ENCODE measurements at places on chromosomes 1 and 21.

- no peak for DNase-seq
These were observed 57.0 kb upstream of the RAVER2 start for GRCh38 chr1:64687725-64688327.

DNA sequence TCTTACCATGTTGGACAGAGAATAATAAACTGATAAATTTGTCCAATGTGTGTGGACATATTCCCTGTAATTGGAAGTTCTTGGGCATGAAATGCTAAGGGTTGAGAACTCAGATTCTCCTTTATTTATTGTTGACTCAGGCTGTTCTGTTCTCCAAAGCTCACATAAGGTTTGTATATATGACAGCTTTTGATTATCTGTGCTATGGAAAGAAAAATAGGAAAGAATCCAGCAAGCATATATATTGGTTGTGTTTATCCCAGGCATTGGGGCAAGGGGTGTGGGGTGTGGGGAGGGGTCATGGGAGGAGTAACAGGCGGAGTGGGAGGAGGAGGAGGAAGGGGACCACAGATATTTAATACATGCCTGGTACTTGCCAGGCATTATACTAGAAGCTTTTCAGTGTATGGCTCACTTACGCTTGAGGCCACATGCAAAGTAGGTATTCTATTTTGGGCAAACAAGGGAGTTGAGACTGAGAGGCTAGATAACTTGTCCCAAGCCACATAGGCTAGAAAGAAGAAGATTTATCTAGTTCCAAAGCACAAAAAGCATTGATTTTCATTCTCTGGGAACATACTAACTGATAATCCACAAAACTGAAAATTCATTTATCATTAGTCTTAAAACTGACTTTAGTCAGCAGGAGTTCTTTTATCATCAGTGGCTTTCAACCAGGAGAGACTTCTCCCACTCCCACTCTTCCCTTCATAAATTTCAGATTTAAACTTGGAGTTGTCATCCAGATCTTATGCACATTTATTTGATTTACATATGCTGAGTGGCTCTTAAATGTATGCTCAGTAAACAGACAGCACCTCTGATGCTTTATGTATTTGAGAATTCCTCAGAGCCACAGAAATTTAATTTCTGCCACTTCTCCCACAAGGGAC lies 27.2 kb downstream of the NGF start:
- no peak for DNase-seq

GRCh38 chr1:246782120-246782900 lies 58.1 kb downstream of the SCCPDH start:
- DNase-seq: peak; percentile 75

DNA sequence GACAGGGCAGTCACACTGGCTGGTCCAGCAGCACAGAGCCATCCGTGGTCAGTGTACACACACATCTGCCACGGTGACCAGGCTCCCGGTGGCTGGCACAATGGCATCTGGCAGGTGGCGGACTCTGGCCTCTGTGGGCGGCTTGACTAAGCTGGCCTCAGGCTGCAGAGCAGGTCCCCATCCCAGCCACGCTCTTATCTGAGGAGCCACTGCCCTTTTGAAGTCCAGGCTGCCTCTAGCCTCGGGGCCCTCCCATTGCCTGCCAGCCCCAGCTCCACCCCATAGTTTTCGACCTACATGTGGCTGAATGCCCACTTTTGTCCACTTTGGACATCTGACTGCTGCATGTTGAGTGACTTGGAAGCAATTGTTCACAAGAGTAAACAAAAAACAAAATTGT lies 29.9 kb upstream of the EDN2 start:
- DNase-seq: no peak

GRCh38 chr1:114130846-114131525 lies 22.7 kb downstream of the SYT6 start:
- no peak for DNase-seq

DNA sequence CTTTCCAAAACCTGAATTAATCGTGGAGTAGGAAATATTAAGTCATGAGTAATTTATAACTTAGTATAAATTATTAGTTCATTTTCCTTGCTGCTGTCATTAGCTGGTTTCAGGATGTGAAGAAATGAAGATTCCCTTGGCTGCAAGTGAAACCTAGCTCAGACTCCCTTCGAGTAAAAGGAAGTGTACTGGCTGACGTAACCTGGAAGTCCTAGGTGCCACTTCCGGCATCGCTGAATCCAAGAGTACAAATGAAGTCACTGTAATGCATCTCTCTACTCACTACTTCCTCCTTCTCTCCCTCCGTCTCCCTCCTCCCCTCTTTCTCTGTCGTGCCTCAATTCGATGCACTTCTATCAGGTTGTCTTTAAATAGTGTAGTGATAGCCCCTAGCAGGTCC lies 28.8 kb downstream of the ZP4 start:
- no peak for DNase-seq

- DNase-seq: no peak
These were observed 33.2 kb downstream of the ROR1 start for GRCh38 chr1:63807046-63807445.

DNA sequence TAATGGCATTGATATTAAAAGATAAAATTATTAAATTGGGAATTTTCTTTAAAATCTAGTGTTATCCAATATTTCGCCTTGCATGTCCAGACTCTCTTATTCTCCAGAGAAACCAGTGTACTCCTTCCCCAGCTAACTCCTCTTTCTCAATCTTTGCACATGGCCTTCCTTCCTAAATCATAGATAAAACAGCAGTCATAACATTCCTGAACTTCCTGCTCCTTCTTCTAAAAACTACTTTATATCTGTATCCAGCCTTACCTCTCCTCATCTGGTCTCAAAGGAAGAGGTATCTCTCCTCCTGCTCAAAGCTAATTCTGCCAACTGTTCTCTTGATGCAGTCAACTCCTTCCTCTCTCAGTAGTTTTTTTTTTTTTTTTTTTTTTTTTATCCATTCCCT lies 39.5 kb upstream of the NEK7 start:
- DNase-seq: no peak

DNA sequence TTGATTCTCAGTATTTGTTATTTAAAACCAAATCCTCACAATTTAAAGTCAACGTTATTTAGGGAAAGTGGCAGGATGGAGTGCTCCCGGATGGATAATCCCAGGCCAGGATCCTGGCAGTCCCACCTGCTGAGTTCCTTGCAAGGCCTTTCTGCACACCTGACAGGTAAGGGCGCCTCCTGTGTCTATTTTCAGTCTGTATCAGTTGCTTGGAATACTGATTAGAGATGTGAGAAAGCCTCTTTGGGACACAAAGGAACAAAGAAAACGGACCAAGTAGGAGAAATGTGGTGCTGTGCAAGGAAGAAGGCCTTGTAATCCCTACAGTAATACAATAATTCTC lies 12.2 kb downstream of the STYXL2 start:
- no peak for DNase-seq

DNA sequence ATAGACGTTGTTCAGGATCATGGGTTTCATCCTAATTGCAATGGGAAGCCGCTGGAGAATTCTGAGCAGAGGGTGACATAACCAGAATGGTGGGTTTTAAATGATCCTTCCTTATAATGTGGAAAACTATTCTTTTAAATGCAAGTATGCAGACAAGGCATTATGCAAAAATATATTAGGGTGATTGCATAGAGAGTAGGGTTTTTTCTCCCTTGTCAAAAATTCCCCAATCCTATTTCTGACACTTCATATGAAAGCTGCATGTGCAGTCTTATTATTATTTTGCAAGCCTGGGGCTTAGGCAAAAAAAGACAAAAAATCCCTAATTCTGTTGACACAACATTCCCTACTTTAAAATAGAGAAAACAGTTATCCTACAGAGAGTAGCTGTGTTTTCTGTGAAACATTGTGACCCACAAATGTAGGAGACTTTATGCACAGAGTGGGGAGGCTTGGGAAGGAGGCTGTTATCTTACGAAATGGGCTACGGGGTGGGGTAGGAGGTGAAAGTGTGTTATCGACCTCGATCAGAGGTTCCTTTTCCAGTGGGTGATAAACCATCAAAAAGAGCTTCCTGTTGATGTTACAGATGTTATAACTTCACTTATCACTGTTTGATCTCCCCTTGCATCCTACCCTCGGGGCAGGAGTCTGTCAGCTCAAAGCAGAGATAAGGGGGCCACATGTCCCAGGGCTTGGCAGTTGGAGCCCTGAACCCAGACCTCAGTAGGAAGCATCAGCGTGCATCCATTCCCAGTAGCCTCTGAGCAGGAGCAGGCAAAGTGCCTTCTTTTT lies 27.2 kb downstream of the RHEX start:
- no peak for DNase-seq

DNA sequence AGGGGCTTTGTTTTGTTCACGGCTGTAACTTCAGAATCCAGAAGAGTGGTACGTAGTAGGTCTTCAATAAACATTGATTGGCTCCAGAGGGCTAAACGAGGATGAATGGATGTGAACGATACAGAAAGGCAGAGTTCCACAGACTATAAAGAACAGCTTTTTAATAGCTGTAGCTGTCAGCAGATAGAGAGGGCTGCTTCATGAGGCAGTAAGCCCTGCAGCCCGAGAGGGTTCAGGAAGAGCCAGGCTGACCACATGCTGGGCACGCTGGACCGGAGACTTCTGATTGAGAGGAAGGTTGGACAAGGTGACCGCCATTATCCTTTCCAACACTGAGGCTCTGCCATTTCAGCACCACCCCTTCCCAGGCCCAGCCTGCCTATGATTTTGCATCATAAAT lies 45.3 kb downstream of the KIRREL1 start:
- DNase-seq: no peak

GRCh38 chr1:20102875-20103274 lies 16.5 kb downstream of the PLA2G2D start:
- peak; percentile 50 for DNase-seq

- no peak for DNase-seq
These were observed 6.5 kb upstream of the SLX9 start for GRCh38 chr21:44933199-44933917.

GRCh38 chr1:192943522-192943921 lies 115.6 kb downstream of the UCHL5 start:
- DNase-seq: no peak

DNA sequence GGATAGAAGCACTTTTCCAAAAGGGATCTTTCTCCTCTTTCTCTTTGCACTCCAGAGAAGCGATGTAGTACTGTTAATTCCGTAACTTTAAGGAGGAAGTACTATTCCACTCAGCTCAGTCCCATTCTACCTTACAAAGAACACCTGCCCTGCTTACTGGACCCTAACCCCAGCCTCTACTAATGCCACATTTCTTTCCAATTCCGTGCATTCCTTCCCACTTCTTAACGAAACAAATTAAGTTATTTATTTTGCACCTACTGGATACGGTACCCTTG lies 511 bp downstream of the NDC1 start:
- DNase-seq: no peak
